ENCODE measurements at places on chromosomes 5 and 9.
A peak's percentile ranks its signal among the peaks of the same experiment; 100 is the strongest.

DNA sequence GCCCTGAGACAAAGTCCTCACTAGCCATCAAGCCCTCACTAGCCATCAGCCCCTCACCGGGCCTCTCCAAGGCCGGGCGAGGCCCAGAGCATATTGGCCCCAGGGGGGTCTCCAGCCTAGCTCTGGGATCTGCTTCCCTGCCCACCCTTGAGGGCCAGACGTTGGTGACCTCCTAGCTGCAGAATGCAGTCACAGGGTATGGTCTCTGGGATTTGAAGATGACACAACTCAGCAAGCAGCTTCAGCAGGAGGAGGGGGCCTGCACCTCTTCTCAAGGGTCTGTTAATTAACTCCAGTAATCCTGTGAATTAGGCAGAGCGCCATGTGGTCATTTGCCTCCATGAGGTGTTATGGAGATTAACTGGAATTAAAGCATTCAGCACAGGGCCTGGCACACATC, 116.9 kb upstream of the SPOCK1 start:
- DNase-seq, result no peak

DNA sequence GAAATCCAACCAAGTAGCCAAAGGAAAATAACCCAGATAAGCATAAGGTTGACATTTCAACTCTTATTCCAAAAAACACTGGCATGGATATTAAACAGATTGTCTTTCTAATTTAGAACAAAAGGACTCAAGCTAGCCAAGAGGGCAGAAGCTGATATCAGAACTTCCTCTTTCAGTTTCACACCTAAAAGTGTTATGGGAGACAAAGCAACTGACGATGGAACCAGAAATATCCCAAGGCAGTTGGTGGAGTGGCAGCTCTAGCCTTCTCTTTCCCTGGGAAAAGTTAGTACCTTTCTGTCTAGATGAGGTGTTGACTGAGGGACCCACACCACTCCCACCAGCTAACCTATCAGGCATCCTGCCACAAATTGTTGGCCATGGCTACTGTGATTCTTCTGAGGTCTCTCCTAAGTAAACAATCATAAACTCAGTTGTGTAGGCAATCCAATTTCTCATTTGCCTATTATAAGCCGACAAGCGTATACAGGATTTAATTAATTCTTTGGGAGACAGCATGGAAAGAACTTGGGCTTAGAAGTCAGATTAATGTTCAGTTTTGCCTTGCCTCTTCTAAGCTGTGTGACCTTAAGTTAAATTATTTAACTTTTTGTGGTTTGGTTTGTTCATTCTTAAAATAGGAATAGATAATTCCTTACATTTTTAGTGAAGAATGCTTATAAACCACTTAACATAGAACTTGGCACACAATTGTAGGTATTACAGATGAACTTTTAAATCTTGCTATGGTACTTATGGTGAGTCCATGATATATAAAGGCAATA, 110.9 kb upstream of the ADAMTSL1 start:
- no peak for DNase-seq

DNA sequence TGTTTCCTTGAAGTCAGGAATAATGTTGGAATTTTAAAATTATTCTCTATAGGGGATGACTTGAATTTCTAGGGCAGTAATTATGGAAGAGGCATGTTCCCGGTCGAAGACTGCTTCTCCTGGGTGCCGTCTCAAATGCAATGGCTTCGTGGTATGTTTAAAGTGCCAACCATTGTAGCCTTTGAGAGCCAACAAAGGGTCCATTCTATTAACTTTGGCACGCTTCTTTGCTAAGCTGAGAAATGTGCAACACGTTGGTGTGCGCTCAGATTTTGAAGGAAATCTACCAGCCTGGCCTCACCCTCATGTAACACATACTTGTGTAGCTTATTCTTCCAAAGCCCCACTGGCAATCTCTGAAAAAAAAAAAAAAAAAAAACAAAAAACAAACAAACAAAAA, 221.2 kb upstream of the ANKH start:
- no peak for DNase-seq

DNA sequence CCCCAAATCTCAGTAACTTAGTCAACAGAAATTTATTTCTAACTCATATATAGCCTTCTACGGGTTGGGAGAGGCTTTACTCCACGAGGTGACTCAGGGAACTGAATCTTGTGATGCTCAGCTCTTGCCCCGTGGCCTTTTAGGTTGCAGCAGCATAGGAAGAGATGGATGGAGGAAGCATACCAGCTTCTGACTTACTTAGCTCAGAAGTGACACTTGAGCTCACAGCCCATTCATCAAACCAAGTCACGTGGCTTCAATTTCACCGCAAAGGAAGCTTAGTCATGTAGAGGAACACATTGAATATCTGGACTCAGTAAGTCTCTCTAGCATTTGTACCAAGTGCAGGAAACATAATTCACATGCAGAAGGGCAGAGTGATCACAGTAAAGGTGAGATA, 124.1 kb upstream of the KCNN2 start:
- DNase-seq, result peak; percentile 10

GRCh38 chr9:113963017-113963620, 87.0 kb downstream of the ZNF618 start:
- peak; percentile 28 for DNase-seq

GRCh38 chr5:72210888-72211678, 103.8 kb downstream of the MAP1B start:
- peak; percentile 5 for DNase-seq

DNA sequence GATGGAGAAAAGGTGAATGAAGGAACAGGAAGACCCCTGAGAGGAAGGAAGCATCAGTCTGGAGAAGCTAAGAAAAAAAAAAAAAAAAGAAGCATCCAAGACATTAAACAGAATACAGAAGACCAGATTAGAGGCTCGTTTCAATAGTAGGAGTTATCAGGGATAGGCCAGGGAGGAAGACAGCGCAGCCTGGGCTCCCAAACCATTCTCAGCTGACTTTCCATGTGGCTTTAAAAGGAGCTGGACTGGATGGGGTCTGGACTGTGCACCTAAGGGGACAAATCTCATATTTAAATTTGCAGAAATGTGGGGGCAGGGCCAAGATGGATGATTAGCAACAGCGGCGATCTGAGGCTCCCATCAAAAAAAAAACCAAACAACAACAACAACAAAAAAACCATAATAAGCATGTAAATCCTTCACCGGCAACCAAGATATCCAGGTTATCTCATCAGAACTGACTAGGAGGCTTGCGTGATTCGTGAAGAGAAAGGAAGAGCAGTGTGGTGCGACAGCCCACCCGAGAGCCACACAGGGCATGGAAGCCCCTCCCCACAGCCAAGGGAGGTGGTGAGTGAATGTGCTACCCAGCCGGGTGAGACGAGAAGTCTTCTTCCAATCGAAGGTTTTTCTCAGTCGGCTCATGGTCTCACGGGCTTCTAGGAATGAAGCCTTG, 114.9 kb upstream of the ADAMTS16 start:
- no peak for DNase-seq

GRCh38 chr5:155773680-155774079, 553.3 kb upstream of the SGCD start:
- DNase-seq, result no peak

- DNase-seq, result no peak
Observed at GRCh38 chr5:4676934-4677333, 463.2 kb upstream of the ADAMTS16 start.

GRCh38 chr5:119426057-119426456, 26.2 kb upstream of the HSD17B4 start:
- DNase-seq, result no peak

DNA sequence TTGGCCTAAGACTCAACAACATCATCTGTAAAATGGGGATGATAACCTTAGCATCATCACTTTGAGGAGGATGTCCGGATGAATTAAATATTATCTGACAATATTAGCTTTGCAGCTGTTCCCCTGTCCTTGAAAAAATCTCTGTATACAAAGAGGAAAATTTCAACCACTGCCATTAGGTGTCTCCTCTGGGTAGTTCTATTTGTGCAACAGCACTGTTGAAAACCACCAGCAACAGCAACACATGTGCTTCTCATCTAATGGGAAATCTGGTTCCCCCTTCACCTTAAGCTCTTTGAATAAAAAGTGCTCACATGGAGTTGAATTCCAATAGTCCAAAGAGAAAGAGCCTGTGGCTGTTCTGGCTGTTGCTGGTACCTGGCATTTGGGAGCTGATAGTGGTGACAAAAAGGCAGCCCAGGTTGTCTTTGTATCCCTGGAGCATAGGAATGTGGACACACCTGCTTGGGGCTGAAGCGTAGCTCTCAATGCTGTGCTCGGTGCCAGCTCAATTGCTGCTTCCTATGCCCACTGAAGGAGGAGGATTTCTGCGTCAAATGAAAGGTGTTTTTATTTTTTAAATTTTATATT, 322.1 kb upstream of the MSX2 start:
- DNase-seq, result peak; percentile 25

DNA sequence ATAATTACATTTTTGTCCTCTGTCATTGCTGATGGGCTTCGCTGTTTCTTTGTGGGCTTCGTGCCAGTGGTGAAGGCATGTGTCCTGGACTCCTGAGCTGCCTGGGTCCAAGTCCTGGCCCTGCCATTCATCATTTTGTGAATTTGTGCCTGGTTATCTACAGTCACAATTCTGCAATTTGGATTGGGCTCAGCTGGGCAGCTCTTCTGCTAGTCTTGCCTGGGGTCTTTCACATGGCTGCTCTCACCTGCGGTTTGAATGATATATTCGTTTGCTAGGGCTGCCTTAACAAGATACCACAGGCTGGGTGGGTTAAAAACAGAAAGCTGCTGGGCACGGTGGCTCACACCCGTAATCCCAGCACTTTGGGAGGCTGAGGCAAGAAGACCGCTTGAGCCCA, 192.7 kb upstream of the IER5L start:
- DNase-seq, result no peak

DNA sequence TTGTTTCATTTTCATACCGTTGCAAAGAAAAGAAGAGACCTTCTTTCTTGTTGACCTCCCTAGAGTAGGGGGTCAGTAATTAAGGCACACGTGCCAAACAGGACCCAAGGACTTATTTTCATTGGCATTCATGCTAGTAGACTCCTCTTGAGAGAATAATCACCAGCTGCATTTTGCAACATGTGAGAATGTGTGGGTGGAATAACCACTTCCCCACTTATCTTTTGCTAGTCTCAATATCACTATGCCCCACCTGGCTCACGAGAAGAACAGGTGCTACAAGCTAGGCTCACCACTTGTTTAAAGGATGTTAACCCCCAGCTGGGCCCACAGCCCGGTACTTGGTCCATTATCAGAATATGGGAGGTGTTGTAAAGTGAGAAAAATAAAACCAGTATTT, 460.7 kb upstream of the MEF2C start:
- DNase-seq, result no peak

Data from HT-29 (cell line).